Stimulated activated CD4-positive, alpha-beta T cell treated with anti-CD3 and anti-CD28 coated beads, Interleukin-12 subunit alpha, Interleukin-12 subunit beta, amount 100 ng/mL, for 4 hours (primary cell): ENCODE measurements at places on chromosomes 7 and 10.

- no peak for DNase-seq
Observed at GRCh38 chr10:107727767-107728317, 563.3 kb upstream of the SORCS1 start.

DNA sequence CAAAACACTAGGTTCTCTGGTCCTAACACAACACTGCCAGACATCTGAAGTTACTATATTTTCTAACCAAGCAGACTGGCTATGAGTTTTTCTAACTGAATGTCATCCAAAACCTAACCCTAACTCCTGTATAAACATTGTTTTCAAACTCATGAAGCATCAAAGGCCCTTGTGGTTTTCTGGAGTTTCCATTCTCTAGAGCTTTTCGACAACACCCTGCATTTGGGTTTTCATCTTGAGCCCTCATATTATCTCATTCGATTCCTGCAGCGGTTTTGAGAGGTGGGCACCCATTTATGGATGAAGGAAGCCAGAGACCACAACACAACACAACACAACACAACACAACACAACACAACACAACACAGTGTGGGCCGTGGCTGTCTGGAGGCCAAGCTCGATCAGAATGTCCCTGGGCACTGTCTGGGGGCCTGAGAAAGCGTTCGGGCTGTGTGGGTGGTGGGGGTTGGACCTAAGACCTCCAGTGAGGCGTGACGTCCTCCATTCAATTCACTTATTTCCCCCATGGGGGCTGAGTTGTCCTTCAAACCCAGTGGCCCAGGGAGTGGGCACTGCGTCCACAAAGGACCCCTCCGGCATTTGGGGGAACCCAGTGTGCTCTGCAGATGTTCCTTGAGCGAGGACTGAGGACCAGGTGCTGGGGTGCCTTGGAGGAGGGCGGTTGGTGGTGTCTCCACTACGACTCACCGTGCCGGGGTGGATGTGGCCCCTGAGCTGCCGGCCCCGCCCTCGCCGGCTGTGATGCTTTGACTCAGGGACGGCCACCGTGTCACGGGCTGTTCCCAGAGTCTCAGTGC, 490.4 kb downstream of the DNAJB6 start:
- DNase-seq, result no peak

DNA sequence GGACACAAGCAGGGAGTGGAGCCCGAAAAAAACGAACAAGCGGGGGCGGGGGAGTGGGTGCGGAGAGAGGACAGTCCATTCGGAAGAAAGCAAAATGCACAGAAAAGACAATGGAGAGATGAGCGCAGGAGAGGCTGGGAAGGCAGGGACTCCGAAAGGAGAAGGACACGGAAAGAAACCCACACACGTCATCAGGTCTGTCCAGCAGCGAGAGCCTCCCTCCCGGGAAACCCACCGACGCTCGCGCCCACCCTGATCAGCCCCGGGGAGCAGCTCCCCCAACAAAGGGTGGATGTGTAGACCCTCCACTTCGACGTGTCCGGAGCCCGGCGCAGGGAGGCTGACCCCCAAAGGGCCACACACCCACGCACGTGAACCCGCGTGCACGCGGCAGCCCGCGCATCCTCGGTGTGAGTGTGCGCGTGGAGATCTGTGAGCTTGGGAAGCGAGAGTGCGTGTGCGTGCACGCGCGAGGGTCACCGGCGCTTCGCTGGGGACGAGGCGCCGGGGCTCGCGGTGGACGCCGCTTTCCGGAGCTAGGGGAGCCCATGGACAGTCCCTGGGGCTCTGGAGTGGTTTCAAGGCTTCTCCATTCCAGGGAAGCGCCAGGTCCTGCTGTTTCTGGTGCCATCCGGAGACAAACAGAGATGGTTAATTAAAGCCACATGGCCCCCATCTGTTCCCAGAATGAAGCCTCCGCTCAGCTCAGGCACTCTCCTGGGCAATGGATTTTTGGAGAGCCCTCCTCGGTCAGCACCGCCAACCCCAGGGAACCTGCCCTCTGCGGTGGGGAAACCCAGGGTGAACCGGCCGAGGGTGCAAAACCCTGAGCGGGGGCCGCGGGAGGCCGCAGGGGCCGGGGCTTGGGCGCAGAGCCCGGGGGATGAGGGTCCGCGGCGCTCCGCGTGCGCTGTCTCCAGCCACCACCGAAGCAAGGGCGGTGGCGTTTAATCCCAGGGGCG, 916 bp downstream of the LAMB1 start:
- no peak for DNase-seq

DNA sequence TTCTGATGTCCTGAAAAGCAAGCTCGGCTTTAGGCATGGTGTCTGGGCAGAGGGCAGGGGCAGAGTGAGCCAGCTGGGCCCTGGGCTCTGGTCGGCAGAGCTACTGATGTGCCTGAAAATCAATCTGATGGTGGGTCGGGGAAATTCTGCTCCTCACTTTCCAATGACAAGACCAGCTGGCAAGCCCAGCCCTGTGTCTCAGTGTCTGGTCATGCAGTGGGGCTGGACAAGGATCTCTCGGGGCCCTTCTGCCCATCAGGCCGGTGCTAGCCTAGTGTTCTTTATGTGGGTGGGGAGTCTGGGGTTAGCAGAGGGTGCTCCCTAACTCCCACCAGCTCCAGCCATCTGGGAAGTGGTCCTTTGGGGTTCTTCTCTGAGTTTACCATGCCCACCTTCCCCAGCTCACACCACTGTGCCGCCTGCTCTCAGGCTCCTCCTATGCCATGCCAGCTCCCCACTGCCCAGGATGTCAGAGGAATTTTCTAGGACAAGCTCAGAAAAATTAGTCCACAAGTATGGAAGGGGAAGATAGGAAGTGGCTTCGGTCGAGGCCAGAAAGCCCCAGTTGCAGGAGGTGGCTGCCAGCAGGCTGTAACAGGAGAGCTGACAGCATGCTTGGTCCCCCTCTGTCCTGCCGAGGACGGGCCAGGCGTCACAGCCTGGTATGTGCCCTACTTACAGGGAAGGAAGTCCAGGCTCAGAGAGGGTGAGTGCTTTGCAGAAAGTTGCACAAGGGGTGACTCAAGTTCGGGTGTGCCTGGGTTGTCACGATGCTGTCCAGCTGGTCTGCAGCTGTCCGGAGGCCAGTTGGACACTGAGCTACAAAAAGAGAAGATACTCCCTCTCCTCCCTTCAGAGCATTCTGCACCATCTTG, 135.2 kb downstream of the ADCY1 start:
- DNase-seq, result no peak

DNA sequence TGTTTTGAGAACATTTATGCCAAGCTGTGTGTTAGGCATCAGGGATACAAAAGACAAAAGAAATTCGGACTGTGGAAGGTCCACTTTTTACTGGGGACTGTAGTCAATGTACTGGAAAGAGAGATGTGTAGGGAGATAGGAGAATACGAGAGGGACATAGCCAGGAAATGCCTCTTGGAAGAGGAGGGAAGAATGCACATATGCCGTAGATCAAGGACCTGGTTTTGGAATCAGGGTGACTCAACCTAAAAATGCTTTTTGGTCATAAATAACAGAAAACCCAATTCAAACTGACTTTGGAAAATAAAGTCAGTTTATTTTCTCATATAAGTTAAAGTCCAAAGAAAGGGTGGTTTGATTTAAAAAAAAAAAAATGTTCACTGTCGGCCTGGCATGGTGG, 140.3 kb upstream of the TCF7L2 start:
- no peak for DNase-seq

GRCh38 chr10:77293773-77294172, 343.8 kb downstream of the KCNMA1 start:
- no peak for DNase-seq

- DNase-seq, result no peak
Observed at GRCh38 chr7:127064-127598, 65.2 kb upstream of the FAM20C start.

DNA sequence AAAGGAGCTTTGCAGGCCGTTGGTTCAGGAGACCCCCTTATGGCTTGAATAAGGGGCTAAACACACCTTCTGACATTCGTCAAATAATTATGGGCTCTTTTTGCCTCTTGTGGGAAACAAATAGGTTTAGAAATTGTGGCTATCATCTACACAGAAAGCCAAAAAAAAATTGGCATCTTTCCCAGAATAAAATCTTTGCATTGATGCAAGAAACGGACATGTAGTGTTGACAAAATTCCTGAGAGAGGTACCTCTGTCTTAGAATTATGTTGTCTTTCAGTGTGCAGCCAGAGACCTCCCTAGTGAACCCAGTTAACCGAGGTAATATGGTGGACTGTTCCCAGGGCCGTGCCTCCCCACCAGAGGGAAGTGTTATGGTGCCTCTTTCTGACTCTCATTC, 283.9 kb downstream of the SDHAF3 start:
- no peak for DNase-seq

DNA sequence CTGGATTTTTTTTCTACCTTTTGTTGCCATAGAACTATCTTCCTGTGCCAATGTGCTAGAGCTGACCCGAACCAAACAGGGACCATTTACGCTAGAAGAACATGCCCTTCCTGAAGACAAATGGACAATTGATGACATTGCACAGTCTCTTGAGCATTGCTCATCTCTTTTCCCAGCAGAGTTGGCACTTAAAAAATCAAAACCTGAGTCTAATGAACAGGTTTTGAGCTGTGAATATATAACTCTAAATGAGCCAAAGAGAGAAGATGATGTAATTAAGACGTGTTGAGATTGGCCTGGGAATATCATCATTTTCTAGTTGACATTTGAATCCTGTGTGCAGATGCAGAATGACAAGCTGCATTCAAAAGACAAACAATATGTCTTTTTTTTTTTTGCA, 37.1 kb downstream of the TRUB1 start:
- DNase-seq, result no peak

DNA sequence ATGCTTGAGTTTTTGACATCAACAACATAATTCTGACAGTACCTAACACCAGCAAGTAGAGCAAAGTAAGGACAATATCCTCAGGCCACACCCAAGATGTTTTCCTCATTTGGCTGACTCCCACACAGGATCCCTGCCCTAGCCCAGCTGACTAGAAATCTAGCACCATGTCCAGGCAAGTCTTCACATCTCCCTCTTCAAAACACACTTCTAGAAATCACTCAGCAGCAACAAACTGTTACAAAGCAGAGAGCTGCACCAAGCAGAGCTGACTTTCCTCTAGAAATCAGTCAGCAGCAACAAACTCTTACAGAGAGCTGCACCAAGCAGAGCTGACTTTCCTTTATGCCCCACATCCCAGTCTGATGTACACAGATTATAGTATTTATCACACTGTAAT, 7.7 kb downstream of the TMEM168 start:
- DNase-seq, result no peak

- no peak for DNase-seq
Observed at GRCh38 chr10:125846894-125847293, 23.5 kb downstream of the BCCIP start.

- no peak for DNase-seq
Observed at GRCh38 chr7:22867003-22867402, 44.4 kb upstream of the TOMM7 start.

DNA sequence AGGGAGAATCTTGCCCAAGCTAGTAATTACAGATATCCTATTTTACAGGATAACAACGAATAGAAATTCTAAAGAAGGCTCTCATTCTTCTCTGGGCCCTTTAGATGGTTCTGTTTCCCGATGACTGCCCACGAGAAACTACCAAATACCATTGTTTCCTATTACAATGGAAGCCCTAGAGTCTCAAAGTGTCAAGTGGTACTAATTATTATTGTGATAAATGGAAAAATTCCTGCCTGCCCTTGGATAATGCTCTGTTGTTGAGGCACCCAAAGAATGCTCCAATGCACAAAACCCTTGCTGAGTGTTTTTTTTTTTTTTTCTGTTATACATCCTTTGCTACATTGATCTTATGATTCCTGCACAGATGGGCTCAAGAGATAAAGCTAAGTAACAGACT, 504.5 kb downstream of the XPNPEP1 start:
- no peak for DNase-seq

DNA sequence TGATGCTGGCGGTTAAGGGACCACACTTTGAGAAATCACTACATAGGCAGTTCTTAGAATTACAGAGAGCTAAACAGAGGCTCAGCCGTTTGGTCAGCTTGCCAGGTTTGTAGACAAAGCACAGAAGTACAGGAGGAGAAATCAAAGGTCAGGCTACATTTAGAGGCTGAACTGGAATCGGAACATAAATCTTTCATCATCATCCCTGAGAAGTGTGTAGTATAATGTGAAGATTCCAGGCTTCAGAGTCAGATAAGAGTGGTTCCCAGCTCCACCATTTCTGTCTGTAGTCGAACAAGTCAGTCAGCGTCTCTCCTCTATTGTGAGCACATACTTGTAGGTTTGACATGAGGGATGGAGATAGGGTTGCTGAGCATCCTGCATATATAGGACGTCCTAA, 18.9 kb downstream of the CDK1 start:
- DNase-seq, result no peak

GRCh38 chr10:30581779-30582380, 47.7 kb downstream of the LYZL2 start:
- DNase-seq, result no peak
